Stomach (tissue), 19 donors: ENCODE measurements at places on chromosomes 5 and 9. TPM values are rescaled to one million over a fixed set of nuclear protein-coding genes. Genes with fewer than 3 reads are reported as not detected.

The SLC23A1 gene
- not detected for polyA plus RNA-seq

The TRPM6 gene
- polyA plus RNA-seq: not detected

The LCN1 gene
- polyA plus RNA-seq: not detected

The NXNL2 gene
- 0.43 TPM for polyA plus RNA-seq

The DTWD2 gene
- 0.65 TPM for polyA plus RNA-seq

The PCDHGB7 gene
- 0.56 TPM for polyA plus RNA-seq

The SLC30A5 gene
- 15.7 TPM for polyA plus RNA-seq

The TOMM5 gene
- polyA plus RNA-seq: 115 TPM

The CARD9 gene
- polyA plus RNA-seq: 0.92 TPM

The GRHPR gene
- polyA plus RNA-seq: 76.3 TPM

The LCN2 gene
- polyA plus RNA-seq: 33.1 TPM

The PCDHGC5 gene
- polyA plus RNA-seq: not detected

The IL13 gene
- polyA plus RNA-seq: not detected

The GFI1B gene
- not detected for polyA plus RNA-seq

The TLX3 gene
- polyA plus RNA-seq: not detected

The MEIKIN gene
- polyA plus RNA-seq: not detected

The CFAP90 gene
- 1.2 TPM for polyA plus RNA-seq

The C5orf63 gene
- 5.2 TPM for polyA plus RNA-seq

The TPPP gene
- 1.2 TPM for polyA plus RNA-seq

The CCIN gene
- polyA plus RNA-seq: 0.31 TPM

The PKN3 gene
- 5.3 TPM for polyA plus RNA-seq

The NKD2 gene
- 10.5 TPM for polyA plus RNA-seq

The HMMR gene
- 0.15 TPM for polyA plus RNA-seq

The CNTFR gene
- polyA plus RNA-seq: 2.9 TPM

The TMEM203 gene
- 37.0 TPM for polyA plus RNA-seq

The OR1L4 gene
- not detected for polyA plus RNA-seq

The TAF11L5 gene
- not detected for polyA plus RNA-seq

The PPP2R2B gene
- polyA plus RNA-seq: 0.75 TPM

The IFNB1 gene
- polyA plus RNA-seq: not detected

The SPOCK1 gene
- polyA plus RNA-seq: 1.5 TPM

The FCN2 gene
- not detected for polyA plus RNA-seq

The HRH2 gene
- polyA plus RNA-seq: 4.3 TPM

The MAST4 gene
- polyA plus RNA-seq: 5.2 TPM

The INSL4 gene
- polyA plus RNA-seq: not detected

The CSF2 gene
- not detected for polyA plus RNA-seq

The SPINK13 gene
- polyA plus RNA-seq: 1.4 TPM

The TEX48 gene
- not detected for polyA plus RNA-seq

The SCGB3A2 gene
- not detected for polyA plus RNA-seq

The FGD3 gene
- 2.0 TPM for polyA plus RNA-seq

The SARDH gene
- 0.93 TPM for polyA plus RNA-seq

The SLC4A9 gene
- polyA plus RNA-seq: not detected

The PFN3 gene
- polyA plus RNA-seq: not detected

The WNK2 gene
- polyA plus RNA-seq: 2.9 TPM

The C5orf46 gene
- polyA plus RNA-seq: not detected
